ENCODE measurements at places on chromosomes 5 and 9. TPM values are rescaled to one million over a fixed set of nuclear protein-coding genes. Genes with fewer than 3 reads are reported as not detected.

Gene ADAMTS13
- 1.8 TPM for total RNA-seq

Gene KCNN2
- under 0.01 TPM for total RNA-seq

Gene CHD1
- total RNA-seq, result 39.3 TPM

Gene CDH10
- total RNA-seq, result 0.16 TPM

Gene PLCXD3
- 0.12 TPM for total RNA-seq

Gene SLC36A2
- total RNA-seq, result not detected

Gene ISOC1
- total RNA-seq, result 10.1 TPM

Gene RASEF
- total RNA-seq, result 0.24 TPM

Gene TPPP
- total RNA-seq, result under 0.01 TPM

Gene COL15A1
- total RNA-seq, result 29.7 TPM

Gene OBP2B
- not detected for total RNA-seq

Gene PAX5
- not detected for total RNA-seq

Gene LPAR1
- 155 TPM for total RNA-seq

Gene TMOD1
- total RNA-seq, result not detected

Gene F12
- total RNA-seq, result 0.12 TPM

Gene C5orf15
- total RNA-seq, result 79.3 TPM

Gene HMGXB3
- 66.2 TPM for total RNA-seq

Gene OTP
- not detected for total RNA-seq

Gene WDR38
- not detected for total RNA-seq

Gene ERCC8
- 30.5 TPM for total RNA-seq
